ENCODE measurements at places on chromosomes 2 and 18.

GRCh38 chr18:10789180-10789579, 263.4 kb downstream of the NAPG start:
- no peak for DNase-seq

- no peak for DNase-seq
These were observed 42.0 kb downstream of the SP140 start for GRCh38 chr2:230267556-230267955.

- DNase-seq = no peak
These were observed 62.8 kb downstream of the EMILIN2 start for GRCh38 chr18:2909431-2910140.

- no peak for DNase-seq
These were observed 28.8 kb downstream of the SETBP1 start for GRCh38 chr18:44709307-44710126.

- no peak for DNase-seq
These were observed 26.6 kb downstream of the SESTD1 start for GRCh38 chr2:179238027-179238426.

DNA sequence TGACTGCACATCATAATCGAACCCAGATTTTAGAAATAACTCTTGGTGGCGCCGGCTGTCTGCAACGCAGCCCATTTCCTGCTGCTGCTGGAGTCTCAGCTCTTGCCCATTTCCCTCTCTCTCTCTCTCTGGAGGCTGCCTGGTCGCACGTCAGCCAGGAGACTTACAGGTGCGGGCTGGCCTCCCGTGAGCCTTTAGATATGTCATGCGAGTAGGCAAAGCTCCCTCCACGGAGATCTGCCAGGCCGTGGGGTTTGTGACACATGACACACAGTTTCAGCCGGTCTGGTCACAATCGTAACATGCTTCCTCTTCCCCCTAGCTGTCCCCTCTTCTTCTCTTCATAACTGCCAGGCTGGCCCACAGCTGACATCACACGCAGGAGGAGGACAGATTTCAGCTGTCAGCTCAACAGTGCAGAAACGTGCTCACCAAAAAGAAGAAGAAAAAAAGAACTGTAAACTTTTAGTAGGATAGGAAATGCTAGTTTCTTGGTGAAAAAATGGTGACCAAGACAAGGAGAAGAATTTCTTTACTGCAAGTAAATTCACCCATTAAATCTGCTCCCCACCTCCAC, 489.3 kb downstream of the ZNF516 start:
- DNase-seq = no peak

GRCh38 chr2:80737047-80737446, 432.5 kb upstream of the LRRTM1 start:
- no peak for DNase-seq

All from activated naive CD4-positive, alpha-beta T cell (primary cell).